ENCODE measurements at places on chromosomes 7 and 10. TPM values are rescaled to one million over a fixed set of nuclear protein-coding genes. Genes with fewer than 3 reads are reported as not detected.

DNA sequence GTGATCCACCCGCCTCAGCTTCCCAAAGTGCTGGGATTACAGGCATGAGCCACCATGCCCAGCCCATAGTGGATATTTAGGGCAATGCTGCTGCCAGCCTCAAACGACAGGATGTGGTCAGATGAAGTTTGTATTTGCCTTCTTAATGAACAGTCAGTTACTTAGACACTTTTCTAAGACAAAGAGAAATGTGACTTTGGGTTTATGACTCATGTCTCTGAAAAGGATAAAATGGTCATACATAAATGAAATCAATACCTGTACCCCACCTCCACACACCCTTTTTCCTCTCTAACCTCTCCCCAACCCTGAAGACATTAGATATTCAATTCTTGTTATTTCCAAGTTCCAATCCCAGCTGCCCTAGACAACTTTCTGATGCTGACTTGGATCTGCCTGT, 109.3 kb upstream of the INSIG1 start:
- no peak overlapping the region for H3K4me3 ChIP-seq
- H3K27ac ChIP-seq, result no peak overlapping the region
- H3K27me3 ChIP-seq, result no peaks in the 10 kb centered on the region
- H3K4me1 ChIP-seq, result peaks cover 3% of the 10 kb centered on the region
- no peaks in the 10 kb centered on the region for H3K36me3 ChIP-seq

GRCh38 chr7:79778786-79779770, 325.6 kb upstream of the MAGI2 start:
- H3K4me1 ChIP-seq, result no peaks in the 10 kb centered on the region
- no peak for DNase-seq
- H3K36me3 ChIP-seq, result no peaks in the 10 kb centered on the region
- no peak overlapping the region for H3K4me3 ChIP-seq
- H3K27ac ChIP-seq, result no peak overlapping the region
- no peaks in the 10 kb centered on the region for H3K27me3 ChIP-seq

DNA sequence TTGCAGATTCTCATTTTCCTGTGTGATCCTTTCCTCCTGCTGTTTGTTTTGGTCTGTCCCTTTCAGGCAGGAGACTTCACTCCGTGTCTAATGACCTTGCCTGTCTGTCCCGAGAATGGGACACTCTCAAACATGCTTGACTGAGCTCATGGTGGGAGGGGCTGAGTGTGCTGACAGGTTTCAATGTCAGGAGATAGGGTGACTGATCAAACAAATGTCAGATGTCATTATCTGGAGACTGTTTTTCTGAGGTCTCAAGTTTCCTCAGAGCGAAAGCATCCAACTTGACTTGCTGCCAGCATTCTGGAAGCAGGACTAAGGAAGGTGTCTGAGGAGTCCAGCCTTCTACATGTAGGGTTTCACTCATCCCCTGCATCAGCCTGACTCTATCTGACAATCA, 228.8 kb upstream of the KIAA1217 start:
- no peaks in the 10 kb centered on the region for H3K4me1 ChIP-seq
- no peaks in the 10 kb centered on the region for H3K36me3 ChIP-seq
- no peak overlapping the region for H3K27ac ChIP-seq
- no peak overlapping the region for H3K4me3 ChIP-seq
- DNase-seq, result no peak
- H3K27me3 ChIP-seq, result no peaks in the 10 kb centered on the region

DNA sequence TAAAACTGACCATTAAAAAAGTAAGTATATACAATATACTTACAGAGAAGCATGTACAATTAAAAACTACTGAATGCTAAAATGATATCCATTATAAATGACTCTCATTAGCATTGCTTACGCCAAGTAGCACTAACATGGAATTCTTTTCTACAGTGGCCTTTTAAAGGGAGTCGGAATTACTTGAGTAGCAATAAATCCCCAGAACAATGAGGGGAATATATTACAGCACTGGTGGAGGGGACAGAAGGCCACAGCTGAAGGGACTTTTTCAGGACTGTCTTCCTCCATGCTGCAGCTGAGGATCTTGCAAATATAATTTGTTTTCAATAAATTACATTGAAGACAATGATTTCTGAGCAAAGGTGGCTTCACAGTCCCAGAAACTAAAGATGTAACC, 97.0 kb downstream of the ALOX5 start:
- no peak overlapping the region for H3K4me3 ChIP-seq
- no peak overlapping the region for H3K27ac ChIP-seq
- no peak for DNase-seq
- H3K36me3 ChIP-seq, result no peaks in the 10 kb centered on the region
- no peaks in the 10 kb centered on the region for H3K27me3 ChIP-seq

DNA sequence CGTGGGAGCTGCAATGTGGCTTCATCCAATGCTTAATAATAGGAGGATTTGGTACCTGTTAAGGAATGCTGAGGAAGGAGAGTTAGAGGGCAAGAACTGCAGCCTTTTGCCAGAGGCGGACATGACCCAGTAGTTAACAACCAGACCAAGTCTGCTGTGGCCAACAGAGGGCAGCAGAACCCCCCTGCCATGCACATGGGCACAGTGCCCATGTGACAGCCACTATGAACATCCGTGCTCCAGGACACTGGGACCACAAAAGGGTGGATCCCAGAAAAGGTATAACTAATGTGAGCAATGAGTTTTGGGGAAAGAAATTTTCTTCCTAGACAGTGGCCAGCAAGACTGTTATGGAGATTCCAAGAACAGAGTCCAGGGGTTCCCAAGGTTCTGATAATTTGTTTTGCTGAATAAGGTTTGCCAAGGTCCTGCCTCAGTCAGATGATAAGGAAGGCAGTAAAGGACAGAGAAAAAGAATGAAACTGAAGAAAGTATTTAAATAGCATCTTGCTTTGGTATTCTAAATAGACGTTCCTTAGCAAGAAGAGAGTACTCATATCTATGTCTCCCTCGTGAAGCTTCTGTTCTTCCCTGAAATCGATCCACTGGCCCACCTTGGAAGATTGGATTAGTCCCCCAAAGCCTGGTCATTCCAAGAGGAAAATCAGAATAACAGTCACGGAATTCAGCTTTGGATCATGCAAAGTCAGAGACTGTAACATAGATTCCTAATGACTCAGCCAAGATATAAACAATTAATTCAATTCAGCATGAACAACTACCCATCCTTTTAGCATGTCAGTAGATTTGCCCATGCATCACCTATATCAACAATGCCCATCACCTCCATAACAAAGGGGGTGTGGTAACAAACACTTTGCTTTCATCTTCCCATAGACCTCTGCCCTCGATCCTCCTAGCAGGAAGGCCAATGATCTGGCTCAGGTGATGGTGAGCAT, 56.0 kb downstream of the LGI1 start:
- H3K4me3 ChIP-seq, result no peak overlapping the region
- H3K27ac ChIP-seq, result no peak overlapping the region
- no peaks in the 10 kb centered on the region for H3K4me1 ChIP-seq
- H3K36me3 ChIP-seq, result no peaks in the 10 kb centered on the region
- H3K27me3 ChIP-seq, result peaks cover 17% of the 10 kb centered on the region
- peak; percentile 22 for DNase-seq

DNA sequence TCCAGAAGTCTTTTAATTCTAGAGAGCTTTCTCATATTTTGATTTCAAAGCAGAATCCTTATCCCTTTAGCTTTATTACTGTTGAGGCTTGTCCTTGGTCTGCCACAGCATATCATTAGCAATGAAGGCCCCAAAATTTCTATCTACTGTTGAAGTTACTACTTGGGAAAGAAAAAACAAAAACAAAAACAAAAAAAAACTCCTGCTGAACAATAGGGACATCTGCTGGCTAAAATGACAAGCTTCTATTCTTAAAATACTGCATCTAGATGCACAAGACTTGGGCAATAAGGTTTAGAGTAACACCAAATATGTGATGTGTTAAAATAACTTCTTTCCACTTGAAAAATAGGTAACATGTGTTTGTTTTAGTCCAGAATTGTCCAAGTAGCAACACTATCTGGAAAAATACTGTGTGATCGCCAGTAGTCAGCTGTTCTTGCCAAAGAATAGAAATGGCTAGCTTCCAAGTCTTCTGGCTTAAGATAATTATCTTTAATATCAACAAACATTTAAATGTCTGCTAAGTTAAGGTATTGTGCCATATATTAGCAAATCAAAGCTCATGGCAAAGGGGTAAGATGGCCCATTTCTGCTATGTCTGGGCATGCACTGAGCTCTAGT, 3.8 kb upstream of the DMTF1 start:
- peaks cover 11% of the 10 kb centered on the region for H3K4me1 ChIP-seq
- peak; percentile 19 for DNase-seq
- peaks cover 2% of the 10 kb centered on the region for H3K27me3 ChIP-seq

DNA sequence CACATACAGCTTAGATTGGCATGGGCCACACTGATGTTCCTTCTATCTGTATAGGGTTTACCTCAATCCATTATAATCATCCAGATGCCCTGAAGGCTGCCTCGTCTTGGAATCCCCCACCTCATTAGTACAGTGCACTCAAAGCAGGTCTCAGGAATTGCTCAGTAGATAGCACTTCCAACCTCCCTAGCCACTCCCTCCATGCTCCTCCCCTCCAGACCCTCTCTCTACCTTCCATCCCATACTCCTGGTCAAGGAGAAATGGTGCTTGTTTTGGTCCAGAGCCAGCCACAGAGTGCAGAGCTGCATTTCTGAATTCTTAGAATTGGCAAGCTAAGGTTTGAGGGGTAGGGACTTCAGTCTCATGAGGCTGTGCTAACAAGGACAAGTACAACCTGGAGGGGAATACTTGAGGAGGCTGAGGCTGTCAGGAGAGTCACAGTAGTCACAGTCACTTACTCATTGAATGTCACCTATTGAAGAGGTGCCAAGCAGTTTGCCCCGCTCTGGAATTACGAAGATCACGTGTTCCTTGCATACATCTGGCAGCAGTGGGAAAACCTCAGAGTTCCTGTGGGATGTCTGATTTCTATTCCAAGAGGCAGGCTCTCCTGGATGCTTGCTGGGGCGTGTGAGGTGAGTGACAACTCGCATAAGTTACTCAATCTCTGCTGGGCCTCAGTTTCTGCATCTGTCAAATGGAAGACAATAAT, 60.7 kb upstream of the ZNF746 start:
- no peak overlapping the region for H3K4me3 ChIP-seq
- no peaks in the 10 kb centered on the region for H3K27me3 ChIP-seq
- no peaks in the 10 kb centered on the region for H3K4me1 ChIP-seq
- no peak for DNase-seq
- H3K27ac ChIP-seq, result no peak overlapping the region

Gene KCNH2
- total RNA-seq, result 3.5 TPM

Gene IQUB
- total RNA-seq, result not detected

Gene ANKIB1
- 74.1 TPM for total RNA-seq

Gene GIMAP1
- total RNA-seq, result 17.1 TPM

Gene CSTF2T
- total RNA-seq, result 30.2 TPM

Gene POM121L12
- not detected for total RNA-seq

Gene OR2A5
- total RNA-seq, result not detected

Gene NRG3
- total RNA-seq, result not detected

Gene MYOF
- total RNA-seq, result 1.0 TPM

All from CD4-positive, CD25-positive, alpha-beta regulatory T cell (primary cell).